Bronchial epithelial cell (primary cell): ENCODE measurements at places on chromosomes 2 and 18. TPM values are rescaled to one million over a fixed set of nuclear protein-coding genes. Genes with fewer than 3 reads are reported as not detected.

- DNase-seq, result peak; percentile 61
Observed at GRCh38 chr2:64978514-64979268, 10.5 kb upstream of the SLC1A4 start.

DNA sequence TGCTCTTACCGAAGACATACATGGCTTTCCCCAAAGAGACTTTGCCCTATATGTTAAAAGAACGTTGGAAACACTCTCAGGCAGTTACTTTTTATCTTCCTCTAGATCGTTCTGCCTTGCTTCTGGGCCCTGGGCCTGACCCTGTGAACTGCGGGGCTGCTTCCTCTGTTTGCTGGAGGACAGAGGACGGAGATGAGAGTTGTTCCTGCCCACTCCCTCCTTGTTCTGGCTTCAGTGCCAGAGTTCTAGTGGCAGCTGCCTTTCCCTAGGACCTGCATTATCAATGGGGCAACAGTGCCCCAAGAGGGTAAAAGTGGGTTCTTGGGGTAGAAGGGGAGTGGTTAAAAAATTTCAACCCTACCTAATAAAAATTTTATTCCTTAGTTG, 6.5 kb upstream of the FN1 start:
- no peak for DNase-seq

The LMAN2L gene
- 15.3 and 18.9 TPM in 2 replicates for total RNA-seq

DNA sequence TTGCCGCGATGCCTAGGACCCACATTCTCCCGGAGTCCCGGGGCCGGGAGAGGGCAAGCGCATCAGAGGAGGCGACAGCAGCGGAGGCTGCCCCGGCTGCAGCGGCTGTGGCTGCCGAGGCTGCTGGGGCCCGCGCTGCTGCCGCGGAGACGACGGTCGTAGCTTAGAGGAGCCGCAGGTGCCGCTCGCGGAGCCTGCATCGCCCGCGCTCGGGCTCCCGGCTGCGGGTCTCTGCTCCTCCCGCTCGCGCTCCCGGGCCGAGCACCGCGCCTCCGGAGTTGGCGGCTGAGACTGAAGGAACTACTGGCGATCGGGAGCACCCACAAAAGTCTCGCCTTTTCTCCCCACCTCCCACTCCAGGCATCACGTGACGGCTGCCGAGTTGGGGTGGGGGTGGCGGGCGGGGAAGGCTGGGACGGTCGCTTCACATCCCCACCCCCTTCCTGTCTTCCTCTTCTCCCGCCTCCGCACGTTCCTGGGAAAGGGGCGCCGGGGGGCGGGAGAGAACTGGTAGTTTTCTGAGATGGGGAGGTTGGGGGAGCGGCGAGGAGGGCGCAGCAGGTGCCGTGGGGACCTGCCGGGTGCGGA, at the start of gene LYPD1:
Gene LYPD1 (minus strand): TSS at position 298 of the 588 bp plus-strand sequence. CDS start 273 bp downstream, at position 25.
- DNase-seq, result no peak

GRCh38 chr2:1588978-1589621, 155.2 kb downstream of the PXDN start:
- DNase-seq, result no peak

The ACVR1 gene
- 17.1 and 17.3 TPM in 2 replicates for total RNA-seq

GRCh38 chr2:104434318-104434792, 419.6 kb upstream of the POU3F3 start:
- peak; percentile 13 for DNase-seq

- DNase-seq, result no peak
Observed at GRCh38 chr2:232502511-232502910, 14.9 kb upstream of the ECEL1 start.

- DNase-seq, result no peak
Observed at GRCh38 chr2:227460070-227460485, 11.9 kb upstream of the AGFG1 start.

DNA sequence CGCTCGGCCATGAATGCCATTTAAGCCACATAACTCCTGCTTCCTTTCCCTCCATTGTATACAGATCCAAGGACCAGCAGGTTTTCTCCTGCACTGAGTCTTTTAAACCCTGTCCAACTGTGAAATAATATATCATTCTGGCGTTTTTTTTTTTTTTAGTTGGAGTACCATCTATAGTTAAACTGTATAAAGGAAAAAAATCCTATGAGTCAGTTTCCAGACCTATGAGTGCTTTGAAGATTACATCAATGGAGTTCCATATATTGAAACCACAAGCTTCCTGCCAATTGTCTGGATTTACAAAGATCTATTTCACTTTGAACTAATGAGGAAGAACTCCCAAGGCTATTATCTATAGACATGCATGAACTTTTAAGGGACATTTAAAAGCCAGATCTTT, 2.4 kb upstream of the MALT1 start:
- DNase-seq, result peak; percentile 92

The EVA1A gene
- total RNA-seq, result 4.6 and 5.8 TPM in 2 replicates

DNA sequence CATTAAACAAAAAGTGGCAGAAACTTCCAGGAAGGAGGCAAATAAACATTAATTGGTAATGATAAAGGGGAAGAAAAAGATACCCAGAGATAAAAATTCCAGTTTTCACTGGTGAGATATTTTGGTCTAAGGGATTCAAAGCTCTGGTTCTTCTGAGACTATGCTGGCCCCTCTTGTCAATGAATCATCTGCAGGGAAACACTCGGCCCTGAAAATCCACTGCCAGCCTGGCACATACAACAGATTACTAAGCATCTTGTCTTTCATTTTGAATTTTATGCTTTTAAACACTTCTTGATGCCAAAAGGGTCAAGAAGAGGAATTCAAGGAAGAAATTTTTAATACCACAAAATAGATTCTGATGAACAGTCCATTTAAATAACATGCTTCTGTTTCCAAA, 1603.8 kb upstream of the ZEB2 start:
- DNase-seq, result no peak

DNA sequence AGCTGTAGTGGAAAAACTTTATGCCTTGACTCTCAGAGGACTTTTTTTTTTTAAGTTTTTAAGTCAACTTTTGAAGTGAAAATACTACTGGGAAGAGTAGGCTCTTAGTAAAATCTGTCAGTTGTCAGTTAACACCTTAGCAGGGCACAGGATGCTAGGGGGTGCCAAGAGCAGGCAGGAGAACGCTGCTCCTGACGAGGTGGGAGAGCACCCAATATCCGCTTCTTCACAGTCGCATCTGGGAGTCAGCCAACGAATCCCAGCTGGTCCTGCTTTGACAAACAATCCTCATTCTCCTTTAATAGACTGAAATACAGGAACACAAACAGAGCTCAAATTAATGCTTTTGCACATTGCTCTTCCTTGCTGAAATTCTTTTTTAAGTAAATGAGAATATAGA, 709.5 kb upstream of the ACVR2A start:
- DNase-seq, result no peak

GRCh38 chr2:24449344-24449743, 41.7 kb upstream of the NCOA1 start:
- no peak for DNase-seq

- DNase-seq, result no peak
Observed at GRCh38 chr2:38512211-38512610, 90.5 kb downstream of the HNRNPLL start.
